Effector memory CD8-positive, alpha-beta T cell (primary cell): ENCODE measurements at places on chromosomes 16 and 17.

GRCh38 chr17:72079700-72080099 is 41.1 kb upstream of the SOX9 start:
- no peak for DNase-seq

DNA sequence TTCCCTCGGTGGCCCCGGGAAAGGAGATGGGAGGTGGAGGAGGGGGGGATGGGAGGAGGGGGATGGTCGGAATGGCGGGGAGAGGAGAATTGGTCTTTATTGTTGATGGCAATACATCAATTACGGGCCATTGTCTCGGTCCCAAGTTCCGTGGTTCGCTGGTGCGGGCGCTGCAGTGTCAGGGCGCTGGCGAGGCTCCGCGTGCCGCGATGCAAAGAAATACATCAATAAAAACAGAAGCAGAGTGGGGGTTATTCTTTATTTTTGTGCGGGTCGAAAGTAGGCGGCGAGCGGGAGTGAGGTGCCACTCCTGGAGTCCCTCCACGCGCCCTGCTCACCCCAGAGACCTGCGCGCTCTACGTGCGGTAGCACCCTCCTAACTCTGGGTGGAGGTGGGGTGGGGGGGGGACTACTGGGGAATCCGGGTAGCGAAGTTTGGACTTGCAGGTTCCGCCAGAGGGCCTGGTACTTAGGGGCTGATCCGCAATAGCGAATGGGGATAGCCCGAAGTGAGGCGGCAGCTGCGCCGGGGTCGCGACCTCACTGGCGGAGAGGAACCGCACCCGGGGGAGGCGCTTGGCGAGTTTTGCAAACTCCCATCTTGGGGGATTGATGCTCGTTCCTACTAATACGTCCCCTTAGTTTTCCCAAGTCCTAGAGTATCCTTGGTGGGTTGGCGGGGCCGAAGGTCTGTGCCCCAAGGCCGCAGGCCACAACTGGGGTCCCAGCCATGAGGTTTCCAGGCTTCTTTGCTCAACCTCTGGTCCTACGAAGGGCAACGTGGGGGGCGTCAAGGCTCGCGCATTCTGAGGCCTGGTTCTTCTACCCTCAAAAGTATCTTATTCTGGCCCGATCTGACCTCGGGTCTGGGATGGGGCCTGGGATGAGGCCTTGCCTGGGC is 3.5 kb upstream of the SALL1 start:
- no peak for DNase-seq

GRCh38 chr17:74981318-74981978 is 6.0 kb upstream of the CDR2L start:
- no peak for DNase-seq

- DNase-seq, result no peak
These were observed 4.3 kb downstream of the SPDYE4 start for GRCh38 chr17:8753976-8754440.

- DNase-seq, result no peak
These were observed 341.0 kb downstream of the CPPED1 start for GRCh38 chr16:12462426-12463280.

DNA sequence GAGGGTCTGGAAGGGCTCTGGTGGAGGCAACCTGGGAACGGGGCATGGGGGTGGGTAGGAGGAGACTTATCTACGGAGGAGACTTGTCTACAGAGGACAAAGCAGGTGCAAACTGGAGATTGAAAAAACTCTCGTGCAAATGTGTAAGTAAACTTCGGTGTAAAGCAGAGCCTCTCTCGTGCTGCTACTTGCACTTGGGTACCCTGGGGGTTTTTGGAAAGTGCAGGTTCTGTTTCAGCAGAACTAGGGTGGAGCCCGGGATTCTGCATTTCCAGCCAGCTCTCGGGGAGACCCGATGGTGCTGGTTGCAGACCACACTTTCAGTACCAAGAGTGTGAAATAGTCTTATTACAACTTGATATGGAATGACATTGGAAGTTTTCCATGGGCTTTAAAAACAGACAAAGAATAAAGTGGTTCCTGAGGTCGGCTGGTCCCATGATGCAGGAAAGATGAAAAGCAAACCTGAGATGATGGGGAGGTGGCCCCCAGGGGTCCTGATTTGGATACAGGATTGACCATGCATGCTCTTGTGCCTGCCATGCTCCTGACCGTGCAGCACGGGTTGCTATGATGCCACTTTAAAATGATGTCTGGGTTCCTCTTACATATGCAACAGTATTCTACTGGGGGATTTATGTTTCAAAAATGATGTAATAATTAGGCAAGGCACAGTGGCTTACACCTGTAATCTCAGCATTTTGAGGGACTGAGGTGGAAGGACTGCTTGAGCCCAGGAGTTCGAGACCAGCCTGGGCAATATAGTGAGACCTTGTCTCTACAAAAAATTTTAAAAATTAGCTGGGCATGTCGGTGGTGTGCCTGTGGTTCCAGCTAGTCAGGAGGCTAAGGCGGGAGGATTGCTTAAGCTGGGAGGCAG is 69.3 kb downstream of the IRF8 start:
- no peak for DNase-seq

DNA sequence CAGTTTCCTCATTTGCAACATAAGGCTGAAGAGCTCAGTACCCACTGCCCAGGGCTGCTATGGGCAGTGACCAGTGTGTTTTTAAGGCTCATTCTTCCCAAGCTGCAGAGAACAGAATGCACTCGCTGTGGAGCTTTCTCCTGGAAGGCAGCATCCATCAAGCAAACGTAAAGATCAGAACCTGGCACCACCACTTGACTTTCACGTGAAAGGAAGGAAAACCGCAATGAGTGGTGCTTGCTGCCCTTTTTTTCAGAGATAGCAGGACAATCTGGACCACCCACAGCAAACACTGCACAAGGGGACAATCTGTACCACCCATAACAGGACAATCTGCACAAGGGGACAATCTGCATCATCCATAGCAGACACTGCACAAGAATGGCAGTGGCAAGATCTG is 11.2 kb downstream of the CSNK1D start:
- DNase-seq, result no peak

GRCh38 chr17:12522336-12522735 is 143.4 kb upstream of the MYOCD start:
- DNase-seq, result no peak

- no peak for DNase-seq
These were observed 439 bp downstream of the TRIM25 start for GRCh38 chr17:56913353-56913866.

GRCh38 chr17:17959520-17960361 is 12.5 kb downstream of the TOM1L2 start:
- no peak for DNase-seq
